Breast epithelium (tissue), 4 donors: ENCODE measurements at places on chromosomes 16 and 17.

DNA sequence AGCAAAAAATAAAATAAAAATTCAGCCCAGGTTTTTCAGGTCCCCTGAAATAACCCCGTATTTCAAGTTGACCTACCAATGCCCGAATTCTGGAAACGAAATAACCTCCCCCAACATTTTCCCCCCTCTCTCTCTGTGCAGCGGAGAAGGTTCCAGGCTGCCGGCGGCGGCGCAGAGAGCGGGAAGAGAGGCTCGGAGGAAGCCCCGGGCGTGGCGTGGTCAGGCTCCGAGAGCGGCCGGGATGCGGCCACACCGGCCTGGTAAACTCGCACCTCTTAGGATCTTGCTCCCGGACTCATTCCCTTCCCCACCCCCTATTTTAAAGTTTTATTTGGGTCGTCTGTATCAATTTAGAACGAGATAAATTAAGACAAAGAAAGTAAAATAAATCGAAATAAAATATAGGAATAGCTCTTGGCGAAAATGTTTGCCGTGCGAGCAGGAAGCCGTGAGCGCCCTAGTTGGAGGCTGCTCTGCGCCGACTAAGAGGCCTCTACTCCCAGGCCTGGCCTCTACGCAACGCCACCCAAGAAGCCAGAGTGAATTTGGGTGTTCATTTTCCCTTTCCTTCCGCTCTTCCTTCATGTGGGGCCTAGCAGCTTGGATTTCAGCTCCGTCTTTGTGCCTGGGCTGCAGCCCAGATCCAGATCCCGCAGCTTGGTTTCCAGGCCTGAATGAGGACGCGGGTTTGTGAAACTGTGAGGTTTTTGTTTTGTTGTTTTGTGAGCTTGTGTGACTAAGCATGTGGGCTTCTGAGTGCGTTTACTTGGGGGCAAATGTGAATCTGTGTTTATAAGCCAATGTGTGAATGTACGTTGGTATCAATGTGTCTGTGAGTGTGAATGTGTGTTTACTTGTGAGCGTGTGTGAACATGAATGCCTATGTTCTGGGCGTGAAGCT is 1.5 kb upstream of the HOXB6 start:
- no peak overlapping the region for H3K4me3 ChIP-seq
- no peaks in the 10 kb centered on the region for H3K36me3 ChIP-seq
- no peak for DNase-seq
- no peak overlapping the region for H3K27ac ChIP-seq
- H3K4me1 ChIP-seq = no peaks in the 10 kb centered on the region

GRCh38 chr17:12737740-12738469 is 51.4 kb upstream of the ARHGAP44 start:
- DNase-seq = no peak
- no peak overlapping the region for H3K4me3 ChIP-seq
- H3K27ac ChIP-seq = no peak overlapping the region
- H3K27me3 ChIP-seq = no peaks in the 10 kb centered on the region

GRCh38 chr17:80762076-80762475 is 217.4 kb downstream of the RPTOR start:
- H3K27me3 ChIP-seq = no peaks in the 10 kb centered on the region
- H3K27ac ChIP-seq = no peak overlapping the region
- H3K4me3 ChIP-seq = no peak overlapping the region
- H3K4me1 ChIP-seq = no peaks in the 10 kb centered on the region
- no peaks in the 10 kb centered on the region for H3K36me3 ChIP-seq

DNA sequence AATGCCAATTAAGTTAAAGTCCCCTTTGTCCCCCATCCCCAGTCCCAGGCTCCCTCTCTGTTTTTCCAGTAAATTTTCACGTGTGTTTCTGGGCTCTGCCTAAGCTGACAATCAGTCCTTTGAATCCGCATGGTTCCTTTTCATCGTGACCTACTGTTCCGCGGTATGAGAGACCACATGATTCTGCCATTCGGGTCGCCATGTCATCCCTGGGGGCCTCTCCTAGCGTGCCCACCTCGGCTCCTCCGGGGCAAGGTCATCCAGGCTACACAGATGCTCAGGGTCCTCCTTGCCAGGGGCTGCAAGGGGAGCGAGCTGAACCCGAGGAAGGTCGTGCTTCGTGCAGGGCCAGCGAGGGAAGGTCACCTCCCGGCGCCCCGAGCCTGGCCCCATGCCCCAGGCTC is 157.6 kb downstream of the RAB11FIP4 start:
- H3K27ac ChIP-seq = peak overlapping the region; percentile 89
- H3K4me1 ChIP-seq = no peaks in the 10 kb centered on the region
- H3K4me3 ChIP-seq = peak overlapping the region; percentile 99
- H3K27me3 ChIP-seq = no peaks in the 10 kb centered on the region
- no peak for DNase-seq
- H3K36me3 ChIP-seq = no peaks in the 10 kb centered on the region

DNA sequence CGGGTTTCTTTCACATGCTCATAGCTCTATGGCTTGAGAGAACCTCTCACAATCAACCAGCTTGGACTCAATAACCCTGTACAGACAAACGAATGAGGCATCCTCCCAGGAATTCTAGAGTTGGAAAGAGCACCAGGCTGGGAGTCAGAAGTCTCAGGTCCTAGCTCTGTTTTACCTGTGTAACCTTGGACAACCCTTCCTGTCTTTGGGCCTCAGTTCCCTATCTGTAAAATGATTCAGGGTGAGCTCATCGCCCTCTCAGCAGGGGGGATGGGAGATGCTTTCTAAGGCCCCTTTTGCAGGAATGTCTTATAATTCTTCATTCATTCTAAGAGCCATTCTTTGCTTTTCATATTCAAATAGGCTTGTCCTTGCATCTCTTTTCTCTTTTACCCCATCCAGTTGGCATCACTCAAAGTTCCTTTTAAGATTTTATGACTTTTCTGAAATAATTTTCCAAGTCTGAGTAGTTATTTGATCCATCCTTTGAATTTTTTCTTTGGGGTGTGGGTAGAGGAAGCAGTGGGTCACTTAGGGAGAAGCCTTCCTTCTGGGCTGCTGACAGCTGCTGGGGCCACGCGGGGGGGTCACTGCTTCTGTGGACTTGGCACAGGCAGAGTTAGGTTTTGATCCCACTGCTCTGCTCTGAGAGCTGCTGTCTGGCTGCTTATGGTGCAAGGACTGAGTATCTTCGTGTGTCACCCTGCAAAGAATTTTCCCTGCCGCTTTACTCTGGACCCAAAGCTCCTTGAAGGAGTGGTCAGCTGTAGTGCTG is 102.7 kb downstream of the UTP18 start:
- H3K4me3 ChIP-seq = no peak overlapping the region
- peaks cover 7% of the 10 kb centered on the region for H3K27me3 ChIP-seq
- no peak overlapping the region for H3K27ac ChIP-seq
- no peaks in the 10 kb centered on the region for H3K36me3 ChIP-seq
- H3K4me1 ChIP-seq = no peaks in the 10 kb centered on the region

DNA sequence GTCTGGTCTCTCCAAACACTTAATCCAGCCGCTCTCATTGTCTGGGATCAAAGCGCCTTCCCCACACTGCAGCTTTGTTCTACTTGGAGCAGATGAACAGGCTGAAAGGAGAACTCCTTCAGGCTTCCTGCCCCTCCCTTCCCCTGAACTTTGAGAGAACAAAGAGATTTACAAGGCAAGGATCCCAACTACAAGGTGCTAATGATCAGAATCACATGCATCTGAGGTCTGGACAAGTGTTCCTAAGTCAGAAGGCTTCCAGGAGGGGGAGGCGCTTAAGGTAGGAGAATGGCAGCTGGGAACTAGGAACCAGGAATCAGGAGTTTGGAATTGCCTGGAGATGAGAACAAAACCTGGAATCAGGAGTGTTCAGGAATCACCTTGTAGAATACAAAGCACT is 606.3 kb upstream of the CDH11 start:
- no peak overlapping the region for H3K27ac ChIP-seq
- H3K4me3 ChIP-seq = no peak overlapping the region
- H3K36me3 ChIP-seq = no peaks in the 10 kb centered on the region
- DNase-seq = no peak

GRCh38 chr16:83586461-83587200 is 221.1 kb upstream of the HSBP1 start:
- no peak overlapping the region for H3K4me3 ChIP-seq
- H3K4me1 ChIP-seq = no peaks in the 10 kb centered on the region
- no peaks in the 10 kb centered on the region for H3K36me3 ChIP-seq
- no peak for DNase-seq
- peaks cover 5% of the 10 kb centered on the region for H3K27me3 ChIP-seq

DNA sequence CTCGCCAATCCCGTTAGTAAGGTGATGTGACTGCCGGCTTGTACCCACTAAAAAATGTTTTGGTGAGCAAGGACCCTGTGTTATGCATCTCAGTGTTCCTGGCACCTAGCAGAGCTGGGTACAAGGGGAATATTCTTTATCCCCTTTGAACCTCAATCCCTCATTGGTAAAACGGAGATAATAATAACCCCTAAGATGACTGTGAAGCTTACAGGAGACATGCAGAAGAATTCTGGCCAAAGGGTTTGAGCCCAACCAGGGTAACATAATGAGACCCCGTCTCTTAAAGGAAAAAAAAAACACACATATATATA is 896 bp downstream of the GGA2 start:
- no peak for DNase-seq
- no peaks in the 10 kb centered on the region for H3K4me1 ChIP-seq
- no peaks in the 10 kb centered on the region for H3K36me3 ChIP-seq
- peak overlapping the region; percentile 96 for H3K4me3 ChIP-seq
- H3K27ac ChIP-seq = peak overlapping the region; percentile 92

GRCh38 chr16:16982614-16983013 is 488.1 kb downstream of the XYLT1 start:
- no peak overlapping the region for H3K27ac ChIP-seq
- no peak overlapping the region for H3K4me3 ChIP-seq
- no peak for DNase-seq
- no peaks in the 10 kb centered on the region for H3K27me3 ChIP-seq
- no peaks in the 10 kb centered on the region for H3K36me3 ChIP-seq
- H3K4me1 ChIP-seq = no peaks in the 10 kb centered on the region

DNA sequence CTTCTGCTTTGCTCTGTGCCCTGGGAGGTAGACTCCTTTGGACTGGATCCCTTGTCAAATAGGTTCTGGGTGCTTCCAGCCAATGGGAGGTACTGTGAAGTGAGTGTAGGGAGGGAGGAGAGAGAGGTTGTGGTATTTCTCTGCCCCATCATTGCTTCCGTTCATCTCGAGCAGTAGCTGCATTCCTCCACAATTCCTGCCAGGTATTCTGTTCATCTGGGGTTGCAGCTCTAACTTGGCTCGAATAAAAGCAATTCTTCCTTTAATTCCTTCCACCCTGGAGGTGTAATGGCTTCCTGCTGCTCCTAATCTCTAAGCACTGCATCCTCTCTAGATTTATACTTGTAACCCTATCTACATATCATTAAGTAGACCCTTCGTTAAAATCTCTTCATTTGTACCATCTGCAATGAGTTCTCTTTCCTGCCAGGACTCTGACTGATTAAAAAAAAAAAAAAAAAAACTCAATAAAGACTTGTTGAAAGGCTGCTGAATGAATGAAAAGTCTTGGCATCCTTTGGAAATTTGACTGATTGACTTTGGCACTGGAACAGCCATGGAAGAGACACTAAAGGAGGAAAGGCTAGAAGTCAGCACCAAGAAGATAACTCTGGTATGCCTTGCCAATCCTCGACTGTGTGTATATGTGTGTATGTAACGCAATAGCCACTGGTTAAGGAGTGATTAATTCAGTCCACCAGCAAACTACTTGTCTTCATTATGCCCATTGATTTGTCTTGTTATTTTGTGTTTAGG is 616.9 kb upstream of the SOX9 start:
- DNase-seq = no peak
- peaks cover 3% of the 10 kb centered on the region for H3K27me3 ChIP-seq
- no peaks in the 10 kb centered on the region for H3K4me1 ChIP-seq
- no peak overlapping the region for H3K27ac ChIP-seq
- no peaks in the 10 kb centered on the region for H3K36me3 ChIP-seq
- no peak overlapping the region for H3K4me3 ChIP-seq

- no peaks in the 10 kb centered on the region for H3K4me1 ChIP-seq
- DNase-seq = no peak
- H3K4me3 ChIP-seq = no peak overlapping the region
- H3K36me3 ChIP-seq = no peaks in the 10 kb centered on the region
- no peak overlapping the region for H3K27ac ChIP-seq
These were observed 37.0 kb upstream of the CDH1 start for GRCh38 chr16:68700120-68700519.

- peaks cover 4% of the 10 kb centered on the region for H3K4me1 ChIP-seq
- H3K27me3 ChIP-seq = no peaks in the 10 kb centered on the region
- H3K4me3 ChIP-seq = no peak overlapping the region
- no peak for DNase-seq
- no peak overlapping the region for H3K27ac ChIP-seq
- H3K36me3 ChIP-seq = no peaks in the 10 kb centered on the region
These were observed 49.8 kb downstream of the MPRIP start for GRCh38 chr17:17091856-17092756.

GRCh38 chr17:21247552-21248258 is 5.5 kb downstream of the NATD1 start:
- no peaks in the 10 kb centered on the region for H3K27me3 ChIP-seq
- no peak for DNase-seq
- H3K4me3 ChIP-seq = no peak overlapping the region
- no peak overlapping the region for H3K27ac ChIP-seq
- no peaks in the 10 kb centered on the region for H3K36me3 ChIP-seq

DNA sequence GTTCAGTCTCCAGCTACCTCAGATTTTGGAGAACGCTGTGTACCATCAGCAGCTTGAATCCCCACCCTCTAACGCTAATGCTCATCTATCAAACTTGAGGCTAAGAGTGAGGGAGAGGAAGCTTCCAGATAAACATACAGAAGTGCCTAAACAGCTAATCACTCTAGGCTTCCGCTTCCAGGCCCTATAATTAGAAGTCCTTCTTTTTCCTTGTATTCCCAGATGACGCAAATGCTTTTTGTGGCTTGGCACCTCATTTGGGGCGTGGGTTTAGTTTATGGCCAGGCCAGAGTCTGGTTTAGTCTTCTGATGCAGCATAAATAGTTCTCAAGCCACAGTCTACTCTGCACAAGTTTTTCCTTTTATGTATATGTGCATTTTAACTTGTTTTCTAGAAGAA is 263.4 kb downstream of the BCAS3 start:
- peak overlapping the region; percentile 5 for H3K4me3 ChIP-seq
- DNase-seq = no peak
- no peaks in the 10 kb centered on the region for H3K36me3 ChIP-seq
- H3K27me3 ChIP-seq = no peaks in the 10 kb centered on the region
- peaks cover 4% of the 10 kb centered on the region for H3K4me1 ChIP-seq

DNA sequence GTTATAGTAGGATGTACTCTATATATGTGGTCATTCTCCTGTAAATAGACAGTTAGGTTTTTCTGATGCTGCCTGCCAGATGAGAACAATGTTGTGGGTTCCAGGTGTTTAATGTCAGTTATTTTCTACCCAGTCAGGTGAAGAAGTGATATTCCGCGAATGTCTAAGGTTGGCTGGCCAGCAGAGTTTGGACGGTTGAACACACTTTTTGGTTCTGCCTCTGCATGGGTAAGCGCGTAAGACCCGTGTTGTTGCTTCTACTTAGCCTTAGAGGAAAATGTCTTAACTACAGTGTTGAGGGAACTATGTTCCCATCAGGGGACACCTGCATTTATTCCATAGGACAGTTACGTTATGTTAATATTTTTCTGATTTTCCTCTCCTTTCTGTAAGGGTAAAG is 162.6 kb downstream of the MAP2K6 start:
- H3K4me3 ChIP-seq = no peak overlapping the region
- H3K36me3 ChIP-seq = no peaks in the 10 kb centered on the region
- no peak for DNase-seq
- H3K27me3 ChIP-seq = no peaks in the 10 kb centered on the region
